Neural progenitor cell (in vitro differentiated cells): ENCODE measurements at places on chromosomes 5 and 9.

GRCh38 chr5:133883916-133884315, 84.5 kb downstream of the C5orf15 start:
- no peak for DNase-seq

DNA sequence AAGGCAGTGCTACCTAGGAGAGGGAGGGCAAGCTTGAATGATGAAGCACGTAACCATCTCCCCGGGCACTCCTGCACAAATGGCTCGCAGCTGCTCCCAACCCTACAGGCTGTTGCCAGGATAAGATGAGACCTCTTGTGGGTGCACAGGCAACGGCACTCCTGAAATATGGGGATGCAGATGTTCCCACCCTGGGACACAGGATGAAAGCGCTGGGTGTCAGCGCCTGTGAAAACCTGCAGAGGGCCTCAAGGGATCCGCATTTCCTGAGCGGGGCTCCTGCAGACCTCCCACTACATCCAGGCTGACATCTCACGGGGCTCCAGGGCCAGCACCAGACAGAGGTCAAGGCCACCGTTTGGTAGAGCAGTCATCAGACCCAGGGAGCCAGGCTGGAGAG, 60.7 kb downstream of the SMIM23 start:
- peak; percentile 10 for DNase-seq

GRCh38 chr5:52378237-52378636, 409.5 kb upstream of the ITGA1 start:
- no peak for DNase-seq

GRCh38 chr5:20466512-20466911, 478.5 kb upstream of the CDH18 start:
- DNase-seq, result no peak

DNA sequence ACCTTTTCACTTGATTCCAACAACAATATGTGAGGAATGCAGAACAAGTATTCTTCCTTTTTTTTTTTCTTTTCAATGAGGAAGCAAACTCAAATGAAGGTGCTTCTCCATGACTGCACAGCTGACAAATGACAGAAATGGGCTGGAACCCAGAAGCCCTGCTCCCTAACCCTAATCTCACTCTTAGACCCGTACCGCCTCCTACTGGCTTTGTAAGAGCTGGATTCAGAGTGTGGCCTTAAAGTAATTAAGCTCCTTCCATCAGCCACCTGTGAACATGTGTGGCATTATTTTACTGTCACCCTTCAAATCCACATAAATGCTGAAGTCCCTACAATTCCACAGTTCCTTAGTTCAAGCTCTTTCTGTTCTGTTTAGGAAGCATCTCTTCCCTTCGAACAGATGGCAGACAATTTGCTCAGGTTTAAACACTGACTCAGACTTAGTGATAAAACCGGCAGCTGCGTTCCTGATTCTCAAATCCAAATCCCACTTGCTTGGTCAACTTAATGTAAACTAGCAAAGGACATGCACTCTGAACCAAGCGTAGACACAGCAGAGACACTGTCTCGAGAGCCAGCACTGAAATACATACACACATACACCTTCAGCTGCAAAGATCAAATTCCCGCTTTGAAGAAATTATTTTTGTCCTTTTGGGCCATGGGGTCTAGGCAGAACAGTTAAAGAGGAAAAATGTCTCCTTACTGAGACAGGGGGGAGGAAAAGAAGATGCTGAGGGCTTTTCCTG, 316.7 kb upstream of the TLE4 start:
- DNase-seq, result peak; percentile 61
